Brain (organoid and tissue), 16 donors: ENCODE measurements at places on chromosomes 11 and 22. TPM values are rescaled to one million over a fixed set of nuclear protein-coding genes. Genes with fewer than 3 reads are reported as not detected.

Gene YWHAH
- polyA plus RNA-seq = 285 TPM

- no peak for DNase-seq
These were observed 42.3 kb upstream of the LINC01488 start for GRCh38 chr11:69439127-69439526.

Gene TMEM109
- polyA plus RNA-seq = 69.7 TPM

- peak; percentile 1 for DNase-seq
These were observed 935.4 kb upstream of the CHORDC1 start for GRCh38 chr11:91158297-91158696.

Gene WBP2NL
- polyA plus RNA-seq = 0.61 TPM

GRCh38 chr11:120334332-120334731, 1.9 kb upstream of the ARHGEF12 start:
- DNase-seq = no peak

GRCh38 chr11:2097356-2097997, 41.7 kb downstream of the IGF2 start:
- no peak for DNase-seq

DNA sequence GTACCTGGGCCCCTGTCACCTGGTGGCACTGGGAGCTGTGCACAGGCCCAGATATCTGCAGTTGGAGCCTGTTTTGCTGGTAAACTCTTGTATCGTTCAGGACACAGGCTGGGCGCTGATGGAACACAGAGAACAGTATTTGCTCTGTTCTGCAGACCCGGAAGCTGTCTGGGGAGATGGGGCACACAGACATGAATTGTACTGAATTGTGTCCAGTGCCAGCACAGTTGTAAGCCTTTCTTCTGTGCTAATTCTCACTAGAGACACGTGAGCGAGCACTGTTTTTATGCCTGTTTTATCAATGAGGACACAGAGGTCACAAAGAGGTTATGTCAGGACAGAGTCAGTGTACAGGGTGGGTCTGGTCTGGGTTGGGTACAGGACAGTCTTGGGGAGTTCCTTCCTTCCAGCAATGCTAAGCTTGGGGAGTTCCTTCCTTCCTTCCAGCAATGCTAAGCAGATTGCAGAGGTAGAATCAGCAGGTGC, 24.4 kb upstream of the ACR start:
- DNase-seq = peak; percentile 58

- no peak for DNase-seq
These were observed 44.1 kb downstream of the DCUN1D5 start for GRCh38 chr11:103047837-103048236.

DNA sequence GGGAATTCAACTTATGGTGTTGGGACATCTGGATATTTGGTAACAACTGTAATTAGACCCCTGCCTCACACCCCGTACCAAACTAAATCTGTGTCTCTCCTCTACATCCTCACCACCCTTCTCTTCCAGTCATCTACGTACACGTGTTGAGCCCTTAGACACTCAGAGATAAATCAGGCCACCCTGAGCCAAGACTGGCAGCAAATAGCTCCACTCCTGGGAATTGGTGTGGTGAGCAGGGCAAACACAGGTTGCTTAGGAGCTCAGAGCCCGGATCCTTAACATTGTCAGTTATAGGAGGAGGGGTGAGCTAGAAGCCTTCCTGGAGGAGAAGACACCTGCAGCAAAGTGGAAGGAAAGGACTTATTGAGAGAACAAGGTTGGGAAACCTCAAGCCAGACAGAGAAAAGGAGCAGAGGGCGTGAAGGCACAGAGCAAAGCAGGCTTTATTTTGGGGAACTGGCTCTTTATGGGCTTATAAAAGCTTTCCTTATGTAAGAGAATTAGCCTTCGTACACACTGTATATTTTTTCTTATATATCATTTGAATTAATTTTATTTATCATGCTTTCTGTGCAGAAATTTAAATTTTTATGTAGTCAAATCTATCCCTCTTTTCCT, 36.9 kb upstream of the KLHL35 start:
- no peak for DNase-seq

Gene KRTAP5-2
- polyA plus RNA-seq = not detected

DNA sequence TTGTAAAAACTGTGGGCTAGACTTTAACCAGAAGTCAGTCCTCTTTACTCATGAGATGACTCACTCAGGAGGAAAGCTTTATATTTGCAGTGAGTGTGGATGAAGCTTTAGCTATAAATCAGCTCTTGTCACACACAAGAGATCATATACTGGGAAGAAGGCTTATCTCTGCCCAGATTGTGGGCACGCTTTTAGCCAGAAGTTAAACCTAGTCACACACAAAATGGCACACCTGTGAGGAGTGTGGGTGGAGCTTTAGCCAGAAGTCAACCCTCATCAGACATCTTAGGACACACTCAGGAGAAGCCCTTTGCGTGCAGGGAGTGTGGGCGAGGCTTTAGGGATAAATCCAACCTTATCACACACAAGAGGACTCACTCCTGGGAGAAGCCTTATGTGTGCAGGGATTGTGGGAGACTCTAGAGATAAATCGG, 706.9 kb upstream of the LUZP2 start:
- no peak for DNase-seq

DNA sequence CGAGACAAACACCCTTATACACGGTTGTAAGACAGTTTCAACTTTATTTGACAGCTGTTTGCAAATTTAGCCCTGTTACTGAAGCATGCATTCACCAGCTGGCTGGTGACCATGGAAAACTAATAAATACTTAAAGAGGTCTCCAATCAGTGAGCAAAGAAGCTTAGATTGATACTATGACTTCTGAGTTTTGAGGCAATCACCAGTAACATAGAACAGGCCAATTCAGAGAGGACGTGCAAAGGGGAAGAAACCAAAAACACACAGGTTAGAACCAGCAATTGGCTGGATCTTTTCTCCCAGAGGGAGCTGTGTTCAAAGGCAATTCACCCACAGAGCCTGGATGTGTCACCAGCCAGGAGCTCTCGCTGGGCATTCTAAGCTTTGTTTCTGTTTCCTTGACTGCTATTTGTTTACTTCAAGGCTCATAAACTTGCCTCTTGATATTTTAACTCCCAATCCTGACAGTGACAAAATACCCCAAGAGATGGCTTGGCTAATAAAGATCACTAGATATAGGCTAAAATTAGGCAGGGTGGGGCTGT, 113.6 kb upstream of the MTMR2 start:
- no peak for DNase-seq

DNA sequence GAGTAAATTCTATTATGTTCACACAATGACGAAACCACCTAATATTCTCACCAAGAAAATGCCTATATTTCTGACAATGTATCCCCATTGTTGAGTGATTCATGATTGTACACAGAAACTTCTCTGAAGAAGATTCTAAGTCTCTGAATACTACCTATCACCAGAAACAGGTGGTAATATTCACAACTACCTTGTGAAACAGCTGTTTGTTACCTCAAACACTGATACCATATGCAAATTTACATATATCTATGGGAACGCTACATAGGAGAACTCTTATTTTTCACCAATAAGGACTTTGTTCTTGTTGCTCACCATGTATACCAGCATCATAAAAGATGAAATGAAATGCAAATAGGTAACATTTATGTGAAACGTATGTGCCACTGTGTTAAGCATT, 59.3 kb downstream of the PDGFD start:
- DNase-seq = no peak

Gene UBASH3B
- polyA plus RNA-seq = 6.2 TPM

Gene NNMT
- polyA plus RNA-seq = 3.6 TPM

DNA sequence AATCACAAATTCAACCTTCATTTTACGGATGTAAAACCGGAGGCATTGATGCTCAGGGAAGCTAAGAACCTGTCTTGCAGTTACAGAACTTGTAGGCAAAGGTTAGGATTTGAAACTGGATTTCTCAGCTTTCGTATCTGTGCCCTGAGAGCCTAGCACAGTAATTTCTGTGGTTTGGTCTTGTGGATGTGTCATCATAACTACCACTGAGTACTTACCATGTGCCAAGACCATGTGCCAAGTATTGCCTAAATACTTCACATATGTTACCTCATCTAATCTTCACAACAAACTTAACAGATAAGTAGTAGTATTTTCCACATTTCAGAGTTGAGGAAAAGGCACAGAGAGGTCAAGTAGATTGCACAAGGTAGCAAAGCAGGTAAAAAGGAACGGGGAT, 140.7 kb downstream of the NXPE2 start:
- no peak for DNase-seq

DNA sequence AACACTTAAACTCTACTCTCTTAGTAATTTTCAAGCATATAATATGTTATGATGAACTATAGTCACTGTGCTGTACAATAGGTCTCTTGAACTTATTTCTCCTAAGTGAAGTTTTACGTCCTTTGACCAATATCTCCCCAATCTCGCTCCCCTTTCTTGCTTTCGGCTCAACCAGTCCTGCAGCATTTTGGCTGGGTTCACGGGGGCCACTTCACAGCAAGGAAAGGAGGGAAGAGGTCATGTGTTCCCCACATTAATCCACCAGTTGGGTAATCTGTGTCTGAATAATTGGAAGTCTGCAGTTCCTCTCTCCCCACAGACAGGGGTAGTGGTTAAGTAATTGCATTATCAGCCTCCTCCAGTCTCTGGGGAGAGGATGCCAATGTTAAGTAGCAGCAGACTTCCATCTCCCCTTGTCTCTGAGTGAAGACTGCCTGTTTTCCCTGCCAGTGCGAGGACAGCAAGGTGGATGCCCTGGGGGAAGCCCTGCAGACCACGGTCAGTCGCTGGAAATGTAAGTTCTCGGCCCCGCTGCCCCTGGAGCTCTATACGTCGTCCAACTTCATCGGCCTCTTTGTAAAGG, 59.2 kb upstream of the CRTAM start:
- DNase-seq = no peak

- DNase-seq = peak; percentile 42
These were observed 860 bp downstream of the PRMT3 start for GRCh38 chr11:20388096-20389055.

DNA sequence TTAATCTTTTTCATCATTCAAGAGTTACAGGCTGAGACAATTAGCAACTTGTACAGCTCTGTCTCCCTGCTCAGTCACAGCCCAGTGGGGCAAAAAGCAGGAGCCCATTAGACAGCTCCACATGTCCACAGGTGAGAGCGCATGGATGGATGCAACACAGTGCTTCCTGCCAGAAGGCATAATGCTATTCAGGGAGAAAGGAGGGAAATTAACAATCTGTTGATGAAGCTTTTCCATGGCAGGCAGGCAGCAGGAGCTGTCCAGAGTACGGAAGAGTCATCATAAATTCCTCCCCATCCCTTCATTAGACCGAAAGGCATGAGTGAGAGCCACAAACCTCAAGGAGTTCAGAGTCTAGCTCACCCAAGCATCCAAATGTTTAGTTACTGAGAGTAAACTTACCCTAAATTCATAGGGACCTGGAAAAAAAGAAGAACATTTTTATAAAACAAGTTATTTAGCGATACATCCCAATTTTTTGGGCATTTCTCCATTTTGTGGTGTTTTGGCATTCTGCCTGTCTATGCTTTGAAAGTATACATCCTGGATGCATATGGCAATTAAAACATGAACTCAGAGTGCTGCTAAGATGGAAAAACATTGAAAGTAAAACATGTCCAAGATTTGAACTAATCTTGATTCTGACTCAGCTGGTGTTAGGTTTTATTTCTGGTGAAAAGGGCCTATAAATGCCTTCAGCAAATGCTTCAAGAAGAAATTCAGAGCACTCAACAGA, 428.1 kb downstream of the OPCML start:
- peak; percentile 46 for DNase-seq

Gene NFAM1
- polyA plus RNA-seq = 1.4 TPM

GRCh38 chr11:34632105-34632791, 11.4 kb downstream of the EHF start:
- DNase-seq = peak; percentile 86

DNA sequence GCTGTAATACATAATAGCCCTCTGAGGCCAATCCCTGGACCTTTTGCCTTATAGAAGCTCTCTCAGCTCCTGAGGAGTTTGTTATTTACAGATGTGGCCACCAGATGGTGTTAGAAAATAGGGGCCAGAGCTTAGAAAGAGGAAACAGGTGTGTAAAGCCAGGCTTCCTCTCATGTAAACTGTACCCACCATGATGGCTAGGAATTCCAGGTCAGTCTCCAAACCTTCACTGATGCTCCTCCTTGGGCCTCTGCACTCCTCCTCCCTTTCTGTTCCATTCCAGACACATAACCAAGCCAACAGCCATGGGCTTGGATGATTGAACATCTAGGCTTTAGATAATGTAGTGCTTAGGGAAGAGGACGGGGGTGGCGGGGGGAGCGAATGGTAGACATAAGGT, 39.7 kb downstream of the USP35 start:
- DNase-seq = peak; percentile 84

GRCh38 chr11:64656862-64657261, 65.8 kb downstream of the SLC22A12 start:
- no peak for DNase-seq

Gene BRSK2
- polyA plus RNA-seq = 43.6 TPM

- no peak for DNase-seq
These were observed 25.0 kb downstream of the LRP5 start for GRCh38 chr11:68337399-68337835.

Gene C11orf21
- not detected for polyA plus RNA-seq

DNA sequence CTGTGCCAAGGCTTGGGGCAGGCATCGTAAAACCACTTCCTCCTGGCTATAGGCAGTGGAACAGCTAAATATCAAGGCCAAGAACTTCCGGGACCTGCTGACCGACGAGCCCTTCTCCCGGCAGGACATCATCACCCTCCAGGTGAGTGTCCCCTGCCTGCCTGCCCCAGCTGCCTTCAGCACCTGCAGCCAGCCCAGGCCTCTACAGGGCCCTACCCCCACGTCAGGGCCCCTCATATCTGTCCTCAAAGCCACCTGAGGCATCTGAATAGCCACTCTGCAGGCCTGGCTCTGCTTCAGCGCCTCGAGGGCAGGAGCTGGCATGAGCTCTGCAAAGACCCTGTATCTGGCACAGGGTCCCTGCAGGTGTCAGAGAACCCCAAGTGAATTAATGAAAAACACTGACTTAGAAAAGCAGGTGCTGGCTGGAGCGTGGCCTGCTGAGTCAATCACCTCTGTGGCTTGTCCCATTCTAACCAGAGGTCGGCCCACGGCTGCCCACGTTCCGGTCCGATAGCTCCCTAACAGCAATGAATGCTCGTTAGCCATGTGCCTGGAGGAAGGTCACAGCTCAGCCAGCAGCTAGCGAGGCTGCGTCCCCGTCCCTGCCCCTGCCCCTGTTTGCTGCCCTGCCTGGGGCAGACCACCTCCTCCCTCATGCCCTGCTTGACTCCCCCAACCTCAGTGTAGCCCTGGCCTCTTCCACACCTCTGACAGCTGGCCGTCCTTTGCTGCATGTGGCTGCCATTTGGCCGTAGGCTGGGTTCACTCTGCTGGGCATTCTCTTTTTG, 16.8 kb downstream of the PPIL2 start:
- no peak for DNase-seq

DNA sequence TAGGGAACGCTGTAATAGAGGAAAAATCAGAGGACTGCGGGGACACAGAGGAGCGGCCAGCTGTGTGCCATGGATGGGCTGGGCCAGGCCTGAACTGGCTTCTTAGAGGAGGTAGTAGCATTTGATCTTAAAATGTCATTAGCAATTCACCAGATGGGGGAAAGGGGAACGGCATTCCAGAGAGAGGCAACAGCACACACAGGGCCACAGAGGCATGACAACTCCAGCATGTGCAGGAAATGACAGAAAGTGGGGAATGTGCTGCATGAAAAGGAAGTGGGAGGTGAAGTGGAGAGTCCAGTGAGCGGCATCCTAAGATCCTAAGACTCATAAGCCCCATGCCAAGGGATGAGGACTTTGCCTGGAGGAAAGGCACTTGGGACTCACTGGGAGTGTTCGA, 69.0 kb downstream of the UBASH3B start:
- no peak for DNase-seq
